ENCODE measurements at places on chromosomes 5 and 9. TPM values are rescaled to one million over a fixed set of nuclear protein-coding genes. Genes with fewer than 3 reads are reported as not detected.

GRCh38 chr9:128384801-128385495 lies 13.8 kb downstream of the URM1 start:
- DNase-seq, result no peak

DNA sequence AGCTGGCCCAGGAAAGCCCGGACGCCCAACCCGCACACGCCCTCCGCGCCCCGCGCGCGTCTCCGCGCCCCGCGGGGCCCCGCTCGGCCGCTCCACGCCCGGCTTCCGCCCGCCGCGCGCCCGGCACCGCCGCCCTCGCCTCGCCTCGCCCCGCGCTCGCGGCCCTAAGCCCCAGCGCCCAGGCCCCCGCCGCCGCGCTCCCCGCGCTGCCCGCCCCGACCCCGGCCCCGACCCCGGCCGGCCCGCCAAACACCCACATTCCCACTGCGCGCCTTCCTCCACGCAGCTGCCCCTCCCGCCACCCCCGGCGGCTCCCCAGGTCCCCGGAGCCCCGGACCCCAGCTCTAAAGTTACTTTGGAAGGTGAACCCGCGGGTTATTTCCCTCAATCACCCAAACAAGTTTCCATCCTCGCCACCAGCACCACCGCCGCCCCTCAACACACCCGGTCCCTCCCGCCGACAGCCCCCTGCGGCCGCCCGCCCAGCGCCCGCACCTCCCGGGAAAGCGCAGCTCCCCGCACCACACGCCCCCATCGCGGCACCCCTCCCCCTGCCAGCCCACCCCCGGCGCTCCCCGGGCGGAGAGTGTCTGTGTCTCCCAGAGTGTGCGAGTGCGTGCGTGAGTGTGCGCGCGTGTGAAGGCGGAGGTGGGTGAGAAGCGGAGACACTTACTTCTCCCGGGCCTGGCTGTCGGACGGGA lies 439 bp downstream of the SSBP2 start:
- DNase-seq, result no peak

GRCh38 chr9:124504530-124505005 lies 2.6 kb downstream of the NR5A1 start:
- DNase-seq, result no peak

DNA sequence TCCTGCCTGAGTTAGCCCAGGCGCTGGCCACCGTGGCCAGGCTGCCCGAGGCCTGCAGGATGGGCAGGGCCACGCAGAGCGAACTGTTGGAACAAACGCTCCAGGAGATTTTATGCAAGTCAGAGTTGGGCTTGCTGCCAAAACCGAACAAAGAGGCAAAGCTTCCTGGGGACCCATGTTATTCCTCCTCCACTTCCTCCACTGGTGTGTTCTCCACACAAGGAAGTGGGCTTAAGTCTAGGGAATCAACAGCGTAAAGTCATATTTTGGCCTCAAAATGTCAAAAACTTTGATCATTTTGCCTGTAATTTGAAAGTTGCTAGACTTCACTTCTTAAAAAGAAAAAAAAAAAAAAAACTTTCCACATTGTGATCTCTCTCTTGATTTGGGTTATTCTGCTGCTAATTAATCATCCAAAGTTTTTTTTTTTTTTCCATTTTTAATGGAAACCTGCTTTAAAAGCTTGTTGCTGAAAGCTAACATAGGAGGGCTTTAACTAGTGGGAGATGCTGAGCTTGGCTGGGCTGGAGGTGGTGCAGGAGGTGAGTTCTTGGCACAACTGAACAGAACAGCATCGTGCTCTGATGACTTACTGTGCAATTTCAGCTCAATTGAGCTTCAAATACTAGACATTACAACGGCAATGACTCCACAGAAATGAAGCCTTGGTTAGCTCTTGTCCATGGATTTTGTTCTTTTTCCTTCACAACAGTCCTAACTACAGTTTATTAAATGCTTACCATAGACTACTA lies 73.0 kb downstream of the PTPDC1 start:
- no peak for DNase-seq

- DNase-seq, result no peak
Measured at GRCh38 chr5:10528056-10528816, 35.6 kb upstream of the ANKRD33B start.

GRCh38 chr9:116275418-116276195 lies 122.0 kb downstream of the PAPPA start:
- no peak for DNase-seq

GRCh38 chr5:124050120-124050770 lies 538.3 kb downstream of the CSNK1G3 start:
- no peak for DNase-seq

- no peak for DNase-seq
Measured at GRCh38 chr5:50547303-50547702, 106.2 kb upstream of the EMB start.

- no peak for DNase-seq
Measured at GRCh38 chr5:33328818-33329217, 111.9 kb upstream of the TARS1 start.

DNA sequence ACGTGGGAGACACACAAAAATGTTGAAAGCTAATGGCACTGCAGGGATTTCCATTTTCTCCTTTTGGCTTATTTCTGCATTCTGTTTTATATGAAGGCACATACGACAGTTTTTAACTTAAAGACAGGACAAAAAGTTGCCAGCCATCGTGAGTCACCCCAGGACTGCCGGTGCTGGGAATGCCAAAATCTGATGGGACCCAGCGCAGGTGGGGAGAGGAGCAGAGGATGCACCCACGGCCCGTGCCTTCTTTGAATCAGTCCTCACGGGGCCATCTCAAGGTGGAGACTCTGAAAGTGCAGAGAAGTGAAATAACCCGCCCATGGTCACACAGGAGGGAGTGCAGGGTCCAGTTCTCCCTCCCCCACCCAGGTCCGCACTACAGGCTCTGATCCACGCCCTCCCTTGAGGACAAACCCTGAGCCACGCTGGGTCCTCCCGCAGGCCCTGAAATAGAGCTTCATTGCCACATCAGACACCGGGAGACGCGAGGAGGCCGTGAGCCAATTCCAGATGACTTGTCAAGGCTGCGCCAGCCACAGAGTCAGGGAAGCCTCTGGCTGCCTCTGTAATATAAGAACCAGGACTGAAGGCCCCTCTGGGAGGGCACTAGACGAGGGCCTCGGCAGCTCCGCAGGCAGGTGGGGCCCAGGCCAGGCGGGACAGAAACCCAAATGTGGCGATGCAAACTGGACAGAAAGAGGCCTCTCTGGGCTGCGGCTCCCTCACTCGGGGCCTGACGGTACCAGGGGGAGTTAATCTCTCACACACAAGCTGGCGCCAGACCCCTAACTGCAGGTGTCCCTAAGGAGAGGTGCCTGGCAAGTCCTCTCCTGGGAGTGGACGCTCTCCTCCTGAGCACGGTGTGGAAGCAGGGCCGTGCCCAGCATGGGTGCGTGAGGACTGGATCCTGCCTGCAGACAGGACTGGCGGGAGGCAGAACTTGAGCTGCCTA lies 22.9 kb downstream of the ADAMTS2 start:
- no peak for DNase-seq

GRCh38 chr5:32710550-32711361 lies at the start of gene NPR3:
TSS of gene NPR3 (plus strand) at chr5:32711321. CDS start at chr5:32711777, 456 bp downstream.
- no peak for DNase-seq

DNA sequence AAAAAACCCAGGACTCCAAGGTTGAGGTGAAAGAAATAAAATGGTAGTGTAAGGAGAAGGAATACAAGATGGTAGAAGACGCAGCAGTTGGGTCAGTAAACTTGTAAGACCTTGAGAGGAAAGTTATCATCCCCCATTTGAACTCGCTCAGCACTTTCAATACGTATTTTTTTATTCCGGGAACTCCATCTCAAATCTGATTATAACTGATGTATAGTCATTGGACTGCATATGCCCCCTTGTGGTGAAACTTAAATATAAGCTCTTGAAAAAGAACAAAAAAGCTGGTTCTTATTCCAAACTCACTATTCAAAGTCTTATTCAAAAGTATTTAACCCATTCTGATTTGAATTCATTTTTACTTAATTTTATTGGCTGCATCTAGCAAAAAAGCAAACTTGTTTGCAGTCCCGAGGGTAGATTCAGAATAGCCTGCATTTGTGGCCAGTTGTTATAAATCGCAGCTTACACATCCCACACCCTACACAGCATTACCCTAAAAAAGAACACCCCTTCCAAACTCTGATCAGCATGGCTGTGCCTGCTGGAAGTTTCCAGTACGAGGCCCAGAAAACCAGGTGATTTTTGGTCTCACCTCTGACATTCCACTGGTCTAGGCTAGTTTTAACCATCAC lies 118.0 kb downstream of the ESM1 start:
- DNase-seq, result no peak

DNA sequence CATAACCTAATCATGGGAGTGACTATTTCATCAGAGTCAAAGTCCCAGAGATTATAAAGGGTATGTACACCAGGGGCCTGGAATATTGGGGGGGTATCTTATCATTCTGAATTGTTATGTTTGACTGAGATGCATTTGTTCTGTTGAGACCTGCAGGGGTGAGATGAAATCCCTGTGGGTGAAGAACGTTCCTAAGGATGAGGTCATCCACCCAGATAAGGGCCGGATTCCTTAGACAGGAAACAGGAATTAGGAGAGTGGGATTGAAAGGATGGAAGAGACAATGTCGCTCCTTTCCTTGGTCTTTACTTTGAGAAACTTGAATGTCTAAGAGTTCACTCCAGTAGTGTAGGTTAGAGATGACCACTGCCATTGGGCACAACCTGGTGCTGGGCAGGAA lies 54.7 kb downstream of the GAS1 start:
- no peak for DNase-seq

DNA sequence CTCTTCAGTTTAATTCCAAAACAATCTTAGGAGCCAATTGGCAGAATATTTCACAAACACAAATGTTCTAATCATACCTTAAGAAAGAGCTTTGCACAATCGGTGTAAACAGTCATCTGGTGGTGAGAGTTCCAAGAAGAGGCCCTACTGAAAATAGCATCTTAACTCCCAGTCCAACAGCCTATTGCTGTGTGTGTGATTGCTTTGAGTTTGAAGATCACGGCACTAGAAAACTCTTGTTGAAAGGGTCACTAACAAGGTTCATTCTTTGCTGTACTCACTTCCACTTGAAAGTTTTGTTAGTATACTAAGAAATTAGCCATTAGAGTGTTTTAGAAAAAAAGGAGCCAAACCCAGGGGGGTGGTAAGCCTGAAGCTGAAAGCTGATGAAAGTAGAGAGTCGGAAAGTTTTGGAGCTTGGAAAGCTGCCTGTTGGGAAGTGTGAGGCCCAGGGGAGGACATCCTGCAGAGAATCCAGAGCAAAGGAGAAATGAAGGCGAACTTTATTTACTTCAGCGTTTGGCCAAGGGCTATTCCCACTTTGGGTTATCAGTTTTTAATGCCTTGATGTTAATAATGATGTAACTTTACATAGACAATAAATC lies 180.3 kb upstream of the GHR start:
- no peak for DNase-seq

- no peak for DNase-seq
Measured at GRCh38 chr5:17680737-17681136, 46.5 kb downstream of the TAF11L14 start.

- no peak for DNase-seq
Measured at GRCh38 chr9:106757514-106757913, 105.5 kb upstream of the ZNF462 start.

MARCOL gene
- not detected for total RNA-seq

C5orf46 gene
- not detected for total RNA-seq

FCN2 gene
- total RNA-seq, result not detected

RASEF gene
- total RNA-seq, result 0.31 TPM

TRIP13 gene
- 7.5 TPM for total RNA-seq

PCDHGB2 gene
- total RNA-seq, result 8.3 TPM

SHISAL2B gene
- not detected for total RNA-seq

NTMT1 gene
- total RNA-seq, result 11.2 TPM

Measured in occipital lobe (tissue), 3 donors.